Panc1 (cell line): ENCODE measurements at places on chromosomes 5 and 9.
A peak's percentile ranks its signal among the peaks of the same experiment; 100 is the strongest.

GRCh38 chr5:115262321-115263077 is at the start of gene PGGT1B:
Gene PGGT1B, minus strand, starts transcription at chr5:115262877. Its CDS starts 26 bp downstream, at chr5:115262851.
- DNase-seq: peak; percentile 61

DNA sequence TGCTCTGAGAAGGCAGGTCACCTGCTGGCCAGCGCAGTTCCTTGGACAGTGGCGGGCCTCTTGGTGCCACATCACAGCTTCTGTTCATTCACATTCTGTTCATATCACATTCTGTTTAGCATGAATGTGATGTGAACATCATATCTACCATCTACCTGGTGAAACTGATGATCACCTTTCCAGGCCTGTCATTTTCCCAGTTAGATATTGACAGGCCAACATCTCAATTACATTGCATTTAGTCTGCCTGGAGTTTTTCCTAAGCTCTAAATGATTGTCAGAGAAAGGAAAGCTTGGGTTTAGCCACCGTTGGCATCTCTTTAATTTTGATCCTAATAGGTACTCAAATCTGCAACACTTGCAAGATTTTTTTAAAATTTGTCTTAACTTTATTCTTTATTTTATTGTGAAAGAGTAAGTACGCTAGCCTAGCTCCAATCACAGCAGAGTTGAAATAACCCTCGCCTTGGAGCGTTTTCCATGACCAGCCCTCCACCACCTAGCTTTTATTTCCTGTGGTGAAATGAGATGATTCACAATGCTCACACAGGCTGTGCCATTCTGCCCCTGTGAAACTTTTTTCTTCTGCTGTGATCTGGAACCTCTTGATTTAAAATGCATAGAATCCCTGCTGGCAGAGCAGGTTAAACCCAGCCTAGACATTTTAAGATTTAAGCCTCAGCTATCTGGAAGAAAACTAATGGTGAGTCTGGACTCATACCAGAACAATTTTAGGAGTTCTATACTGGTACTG is 225.0 kb downstream of the ESM1 start:
- no peak for DNase-seq

DNA sequence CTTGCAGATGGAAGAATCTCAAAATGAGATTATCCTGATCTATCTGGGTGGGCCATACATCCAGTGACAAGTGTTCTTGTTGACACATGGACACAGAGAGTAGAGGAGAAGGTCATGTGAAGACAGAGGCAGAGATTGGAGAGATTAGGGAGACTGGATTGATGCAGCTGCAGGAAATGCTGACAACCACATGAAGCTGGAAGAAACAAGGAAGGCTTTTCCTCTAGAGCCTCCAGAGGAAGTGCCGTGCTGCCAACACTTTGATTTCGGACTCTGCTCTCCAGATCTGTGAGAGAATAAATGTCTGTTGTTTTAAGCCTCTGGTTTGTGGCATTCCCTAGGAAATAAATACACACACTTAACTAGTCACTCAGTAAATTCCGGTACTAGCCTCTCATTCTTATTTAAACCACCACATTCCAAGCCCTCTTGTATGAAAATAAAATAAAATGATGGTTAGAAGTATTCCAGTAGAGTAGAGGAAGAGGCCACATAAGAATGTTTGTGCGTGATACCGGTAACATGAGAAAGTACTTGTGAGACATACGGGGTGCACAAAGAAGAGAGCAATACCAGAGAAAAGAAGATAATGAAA is 110.9 kb upstream of the DMAC1 start:
- no peak for DNase-seq

DNA sequence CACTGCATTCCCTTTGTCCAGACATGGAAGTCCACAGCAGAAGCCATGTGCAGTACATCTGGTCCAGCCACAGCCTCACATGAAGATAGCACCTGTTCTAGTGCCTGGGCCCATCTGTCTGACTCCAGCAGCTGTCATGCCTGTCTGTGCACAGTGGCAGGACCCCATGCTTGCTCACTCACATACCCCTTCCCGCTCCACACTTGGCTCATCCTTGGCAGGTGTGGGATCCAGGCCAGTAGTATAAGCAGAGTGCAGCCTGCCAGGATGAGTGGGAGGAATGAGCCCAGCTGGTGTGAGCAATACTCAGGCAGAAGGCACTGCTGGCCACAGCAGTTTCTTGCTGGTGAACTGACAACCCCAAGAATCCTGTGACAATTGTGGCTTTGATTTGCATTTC is 168.0 kb downstream of the PRDM9 start:
- DNase-seq: no peak

DNA sequence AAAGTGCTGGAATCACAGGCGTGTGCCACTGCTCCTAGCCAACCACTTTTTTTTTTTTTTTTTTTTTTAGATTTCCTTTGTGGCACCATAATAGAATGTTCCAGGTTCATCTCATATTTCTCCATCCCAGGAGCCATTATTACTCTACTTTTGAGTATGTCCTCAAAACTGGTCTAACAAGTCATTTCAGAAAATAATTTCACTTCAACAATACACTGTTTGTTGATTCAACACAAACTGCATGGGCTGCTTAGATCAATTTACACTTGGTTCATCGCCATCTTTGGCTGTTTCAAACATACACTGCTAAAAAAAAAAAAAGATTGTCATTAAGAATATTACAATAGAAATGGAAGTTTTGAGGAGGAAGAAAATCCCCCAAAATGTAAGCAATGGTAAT is 57.9 kb downstream of the CSNK1A1 start:
- no peak for DNase-seq

GRCh38 chr9:6302417-6302816 is 25.8 kb upstream of the TPD52L3 start:
- no peak for DNase-seq

GRCh38 chr9:111040494-111040893 is 2.2 kb upstream of the LPAR1 start:
- DNase-seq: no peak

DNA sequence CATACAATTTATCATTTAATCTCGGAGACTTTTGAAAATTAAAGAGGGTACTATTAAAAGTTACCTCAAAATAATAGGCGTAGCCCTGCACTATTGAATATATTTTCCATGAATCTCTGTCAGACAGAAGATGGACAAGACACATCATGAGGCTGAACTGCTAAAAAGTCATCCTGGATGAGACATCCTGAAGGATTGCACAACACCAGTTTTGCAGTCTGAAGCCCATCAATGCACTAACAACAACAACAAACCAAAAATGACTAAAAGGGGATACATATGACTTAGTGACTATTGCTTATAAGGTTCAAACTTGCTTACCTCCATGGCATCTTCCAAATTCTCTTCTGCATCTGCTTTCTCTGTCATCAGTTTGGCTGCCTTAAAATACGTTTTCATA is 15.7 kb downstream of the LMBRD2 start:
- DNase-seq: no peak

DNA sequence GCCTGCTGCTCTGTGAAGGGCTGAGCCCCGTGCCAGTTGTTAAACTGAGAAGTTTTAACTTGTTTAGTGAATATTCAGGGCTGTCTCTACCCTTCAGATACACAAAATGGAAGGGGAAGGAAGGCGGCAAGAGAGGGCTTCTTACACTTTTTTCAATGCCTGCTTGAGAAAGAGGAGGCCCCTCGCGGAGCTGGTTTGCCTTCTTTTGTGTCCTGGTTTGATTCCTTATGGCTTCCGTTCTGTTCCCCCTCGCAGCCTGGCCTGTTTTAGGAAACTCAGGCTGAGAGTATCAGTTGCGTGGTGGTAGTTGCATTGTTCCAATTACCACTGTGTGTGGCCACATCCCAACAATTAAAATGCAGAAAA is 1.0 kb downstream of the FAM53C start:
- DNase-seq: no peak

- no peak for DNase-seq
These were observed 597.6 kb downstream of the RAB3C start for GRCh38 chr5:59180515-59180914.

DNA sequence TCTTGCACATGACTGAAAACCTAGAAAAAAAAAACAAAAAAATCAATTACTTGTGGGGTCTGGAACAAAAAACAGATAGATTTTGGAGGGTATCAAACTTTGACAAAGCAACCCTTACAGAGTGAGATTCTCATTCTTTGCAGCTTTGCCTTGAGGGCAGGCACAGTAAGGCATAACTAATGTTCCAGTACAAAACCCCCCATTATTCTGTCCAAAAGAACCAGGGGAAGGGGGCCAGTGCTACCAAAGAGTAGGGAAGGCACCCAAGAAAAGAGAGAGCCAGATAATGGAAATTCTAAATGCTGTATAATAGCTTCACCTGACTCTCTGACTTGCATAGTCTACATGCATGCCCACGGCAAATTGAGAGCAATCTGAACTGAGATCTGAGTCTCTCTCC is 12.9 kb downstream of the POLK start:
- no peak for DNase-seq

- no peak for DNase-seq
These were observed 67.1 kb upstream of the GGTA1 start for GRCh38 chr9:121566481-121567465.

- no peak for DNase-seq
These were observed 57.6 kb downstream of the RASEF start for GRCh38 chr9:83005361-83005760.

DNA sequence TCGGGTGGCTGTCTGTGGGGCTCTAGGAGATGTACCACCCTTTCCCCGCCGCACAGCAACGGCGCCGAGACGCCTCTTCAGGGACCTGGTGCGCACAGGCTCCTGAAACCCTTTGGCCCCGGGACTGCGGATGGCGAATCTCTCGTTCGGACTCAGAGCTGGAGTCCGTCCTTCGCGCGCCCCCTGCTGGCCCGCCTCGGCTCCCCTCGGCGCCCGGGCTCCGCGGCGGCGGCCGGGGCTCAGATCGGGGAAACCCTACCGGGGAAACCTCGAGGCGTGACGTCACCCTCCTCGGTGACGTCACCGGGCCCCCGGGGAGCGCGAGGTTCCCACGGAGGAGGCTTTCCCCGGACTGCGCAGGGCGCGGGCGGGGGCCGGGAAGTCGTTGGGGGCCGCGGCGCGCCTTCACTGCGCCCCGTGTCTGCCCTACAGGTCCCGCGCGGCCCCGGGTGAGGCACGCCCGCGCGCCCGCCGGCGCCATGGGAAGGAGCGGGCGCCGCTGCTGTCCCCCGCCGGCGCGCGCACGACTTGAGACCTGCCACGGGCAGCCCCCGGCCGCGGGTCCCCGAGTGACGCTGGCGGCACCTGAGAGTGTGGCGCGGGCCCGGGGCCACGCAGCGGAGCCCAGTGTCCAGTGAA is 7.9 kb downstream of the PRR7 start:
- DNase-seq: peak; percentile 57

- DNase-seq: peak; percentile 39
These were observed 26.4 kb upstream of the TMEM171 start for GRCh38 chr5:73093943-73094342.

- DNase-seq: no peak
These were observed 46.8 kb upstream of the RNU6ATAC start for GRCh38 chr9:134210908-134211810.

- DNase-seq: no peak
These were observed at the start of gene FGF18 for GRCh38 chr5:171418982-171419687. Gene FGF18, plus strand, starts transcription at chr5:171419647. Its CDS starts 553 bp downstream, at chr5:171420200.

DNA sequence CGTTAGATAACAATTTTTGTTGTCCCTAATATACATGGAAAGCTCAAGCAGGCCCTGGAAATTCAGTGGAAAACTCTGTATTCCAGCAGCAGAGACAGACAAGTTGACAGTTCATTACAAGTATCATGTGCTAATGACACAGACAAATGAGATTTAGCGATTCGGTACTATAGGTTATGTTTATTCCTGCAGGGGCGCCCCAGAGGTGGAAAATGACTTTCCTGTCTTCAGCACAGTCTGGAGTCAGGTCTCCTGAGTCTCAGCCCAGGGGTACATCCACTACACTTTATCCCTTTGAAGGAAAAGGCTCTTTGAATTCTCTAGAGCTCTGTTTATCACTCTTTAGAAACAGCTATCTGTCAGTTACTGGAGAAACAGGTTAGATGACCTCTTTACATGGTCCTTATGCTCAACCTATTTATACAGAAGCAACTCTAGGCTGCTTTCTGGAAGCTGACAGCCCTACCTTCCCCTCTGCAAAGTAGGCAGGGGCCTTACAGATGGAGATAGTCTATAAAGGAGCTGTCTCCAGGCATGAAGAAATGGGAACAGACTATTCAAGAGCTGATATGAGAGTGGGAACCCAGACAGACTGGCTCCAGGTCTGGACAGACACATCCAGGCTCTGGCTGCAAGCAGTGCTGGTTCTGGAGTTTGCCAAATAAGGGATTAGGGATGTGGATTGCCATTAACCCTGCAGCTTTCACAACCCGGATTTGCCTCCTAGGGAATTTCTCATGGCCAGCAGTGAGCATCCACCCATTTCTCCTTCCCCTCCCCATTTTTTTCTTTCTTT is 7.2 kb upstream of the SLC31A2 start:
- DNase-seq: no peak

DNA sequence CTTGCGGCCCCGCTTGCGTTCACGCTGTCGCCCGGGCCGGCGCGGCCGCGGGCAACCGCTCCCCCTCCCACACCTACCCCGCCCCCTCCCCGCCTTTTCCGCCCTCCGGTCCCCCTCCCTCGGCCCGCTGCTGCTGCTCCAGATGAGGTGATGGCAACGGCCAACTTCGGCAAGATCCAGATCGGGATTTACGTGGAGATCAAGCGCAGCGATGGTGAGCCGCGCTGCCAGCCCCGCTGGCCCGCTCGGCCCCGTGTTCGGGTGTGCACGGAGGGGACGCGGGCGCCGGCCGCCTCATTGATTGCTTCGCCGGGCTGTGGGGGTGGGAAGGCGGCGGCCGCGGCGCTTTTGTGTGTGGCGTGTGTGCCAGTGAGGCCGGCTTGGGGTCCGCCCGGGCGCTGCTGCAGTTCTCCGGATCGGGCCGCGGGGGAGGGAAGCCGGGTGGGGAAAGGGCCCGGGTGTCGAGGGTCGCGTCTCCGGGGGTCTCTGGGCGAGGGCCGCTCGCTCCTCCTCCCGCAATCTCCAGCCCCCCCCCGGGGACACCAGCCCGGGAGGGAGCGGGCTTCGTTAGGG is 403 bp downstream of the KIF2A start:
- DNase-seq: no peak

DNA sequence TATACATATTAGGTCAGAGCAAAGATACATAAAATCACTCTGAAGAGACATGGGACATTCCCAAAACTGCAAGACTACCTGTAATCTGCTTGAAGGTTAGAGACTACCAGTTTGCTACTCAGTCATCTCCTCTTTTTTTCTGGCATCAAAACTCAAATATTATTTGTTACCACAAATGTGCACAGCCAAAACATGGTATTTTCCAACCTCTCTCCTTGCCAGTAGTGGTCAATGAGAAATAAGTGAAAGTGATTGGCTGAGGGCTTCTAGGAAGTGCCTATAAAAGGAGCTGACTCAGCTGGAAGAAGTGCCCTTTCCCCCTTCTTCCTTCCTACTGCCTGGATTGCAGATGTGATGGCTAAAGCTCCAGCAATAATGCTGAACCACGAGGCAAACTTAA is 13.8 kb downstream of the GZMK start:
- DNase-seq: no peak

- no peak for DNase-seq
These were observed 14.9 kb upstream of the NDUFB6 start for GRCh38 chr9:32587901-32588300.

DNA sequence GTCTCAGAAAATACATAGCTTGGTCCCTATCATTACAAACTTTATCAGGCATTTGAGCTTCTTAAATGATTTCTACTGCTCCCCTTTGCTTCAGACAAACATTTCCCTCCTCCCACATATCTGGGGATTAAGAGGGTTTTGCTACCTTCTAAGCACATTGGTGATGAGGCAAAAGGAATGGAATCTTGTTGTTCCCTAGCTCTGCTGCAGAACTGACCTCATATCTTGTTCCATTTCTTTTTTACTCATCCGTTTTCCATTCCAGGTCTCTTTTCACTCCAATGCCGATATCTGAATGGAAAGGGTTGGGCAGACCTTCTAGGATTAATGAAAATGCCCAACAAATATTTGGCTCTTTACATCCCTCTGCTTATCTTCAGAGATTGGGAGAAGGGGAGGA is 444.6 kb downstream of the ZNF608 start:
- DNase-seq: no peak
